KBM-7 (cell line): ENCODE measurements at places on chromosomes 4 and X.

GRCh38 chrX:96449896-96450295 is 234.7 kb upstream of the DIAPH2 start:
- DNase-seq, result no peak

GRCh38 chr4:114886761-114887160 is 226.7 kb downstream of the NDST4 start:
- no peak for DNase-seq

GRCh38 chrX:98523026-98523425 is 1639.3 kb downstream of the RPA4 start:
- DNase-seq, result peak; percentile 63

GRCh38 chr4:26015133-26015651 is 101.2 kb downstream of the SMIM20 start:
- DNase-seq, result no peak

GRCh38 chr4:61877893-61878292 is 677.8 kb downstream of the ADGRL3 start:
- DNase-seq, result peak; percentile 39

GRCh38 chr4:132334081-132334480 is 815.0 kb upstream of the PCDH10 start:
- DNase-seq, result no peak

DNA sequence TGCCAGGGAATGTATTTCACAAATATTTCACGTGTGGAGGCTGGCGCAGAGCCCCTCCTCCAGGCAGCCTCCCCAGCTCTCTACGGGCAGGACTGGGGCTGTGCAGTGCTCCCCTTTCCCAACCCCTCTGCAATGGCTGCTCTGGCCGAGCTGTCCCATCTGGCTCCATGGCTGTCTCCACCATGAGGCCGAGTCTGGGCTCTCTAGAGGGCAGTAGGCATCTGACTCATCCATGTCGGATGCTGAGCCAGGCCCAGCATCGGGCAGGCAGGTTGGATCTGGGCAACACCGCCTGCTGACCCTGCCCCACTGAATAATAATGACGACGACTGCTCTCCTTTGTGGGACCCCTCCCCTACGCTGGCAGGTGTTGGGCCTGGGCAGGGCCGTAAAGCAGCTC is 11.0 kb upstream of the SH3TC1 start:
- no peak for DNase-seq

GRCh38 chr4:171813526-171814250 is 484 bp downstream of the GALNTL6 start:
- no peak for DNase-seq

GRCh38 chr4:61984260-61984909 is 784.3 kb downstream of the ADGRL3 start:
- DNase-seq, result no peak

DNA sequence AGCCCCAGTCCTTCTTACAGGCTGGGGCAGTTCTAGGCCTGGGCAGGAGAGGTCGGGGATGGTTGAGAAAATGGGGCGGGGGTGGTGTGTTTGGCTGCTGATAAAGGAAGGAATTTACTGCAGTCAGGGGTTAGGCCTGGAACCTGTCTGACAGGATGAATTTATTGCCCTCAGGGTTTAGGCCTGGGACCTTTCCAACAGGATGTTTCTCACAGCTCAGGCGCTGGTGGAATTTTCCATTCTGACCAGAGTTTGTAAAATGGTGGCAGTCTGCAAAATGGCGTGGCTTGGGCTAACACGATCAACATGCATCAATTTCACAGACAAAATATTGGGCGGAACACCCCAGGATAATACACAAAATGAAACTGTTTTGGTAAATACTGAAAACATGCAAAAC is 83.5 kb upstream of the SPIN4 start:
- no peak for DNase-seq
